Bronchial epithelial cell (primary cell): ENCODE measurements at places on chromosomes 5 and 9.

- DNase-seq: no peak
Observed at GRCh38 chr5:76836585-76836984, 13.2 kb upstream of the S100Z start.

DNA sequence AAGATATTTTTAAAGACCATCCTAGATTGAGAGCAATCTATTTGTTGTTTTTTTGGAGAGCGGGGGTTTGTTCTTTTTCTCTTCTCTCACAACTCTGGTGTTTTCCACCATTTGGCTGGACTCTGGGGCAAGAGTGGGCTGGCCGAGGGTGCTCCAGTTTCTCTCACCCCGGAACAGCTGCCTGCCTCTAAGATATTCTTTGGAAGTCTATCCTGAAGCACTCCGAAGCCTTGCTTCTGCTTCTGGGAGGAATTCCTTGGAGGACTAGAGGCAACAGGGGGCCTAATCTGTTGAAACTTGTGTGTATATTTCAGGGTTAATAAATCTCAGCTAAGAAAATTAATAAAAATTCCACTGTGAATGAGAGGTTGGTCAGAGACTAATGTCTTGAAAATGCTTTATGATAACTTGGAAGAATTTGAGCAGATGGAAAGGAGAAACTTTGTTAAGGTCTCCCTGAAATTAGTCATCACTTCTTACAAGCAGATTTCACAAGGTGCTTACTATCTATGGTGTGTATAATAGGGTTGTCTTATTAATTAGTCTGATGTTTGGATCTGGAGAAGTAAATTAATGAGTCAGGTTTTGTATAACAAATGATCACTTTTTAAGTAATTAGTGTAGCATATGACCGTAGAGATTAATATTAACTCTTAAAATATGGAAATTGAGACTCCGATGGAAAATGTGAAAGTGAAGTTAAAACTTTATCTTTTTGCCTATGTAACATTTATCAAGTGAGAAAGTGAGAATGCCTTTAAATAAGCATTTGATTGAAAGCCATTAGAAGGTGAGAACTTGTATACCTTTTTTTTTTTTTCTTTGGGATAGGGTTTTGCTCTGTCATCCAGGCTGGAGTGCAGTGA is 4.0 kb downstream of the MAN2A1 start:
- peak; percentile 63 for DNase-seq

GRCh38 chr9:91917436-91917835 is 32.6 kb downstream of the ROR2 start:
- DNase-seq: no peak

- DNase-seq: no peak
Observed at GRCh38 chr5:35030426-35031100, 17.2 kb downstream of the AGXT2 start.

- no peak for DNase-seq
Observed at GRCh38 chr9:18759827-18760226, 273.2 kb downstream of the SAXO1 start.

DNA sequence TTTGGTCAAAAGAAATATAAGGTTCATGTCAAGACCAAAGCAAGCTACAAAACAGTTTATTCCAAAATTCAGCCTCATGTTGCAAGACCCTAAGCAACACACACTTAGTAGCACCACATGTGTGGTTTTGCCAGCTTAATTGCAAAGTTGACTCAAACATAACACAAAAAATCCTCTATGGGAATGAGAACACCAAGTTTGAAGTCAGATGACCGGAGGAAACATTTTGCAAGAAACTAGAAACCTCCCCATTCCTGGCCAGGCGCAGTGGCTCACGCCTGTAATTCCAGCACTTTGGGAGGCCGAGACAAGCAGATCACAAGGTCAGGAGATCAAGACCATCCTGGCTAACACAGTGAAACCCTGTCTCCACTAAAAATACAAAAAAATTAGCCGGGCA is 261.8 kb downstream of the EBF1 start:
- no peak for DNase-seq

GRCh38 chr5:37005946-37006540 is 129.5 kb downstream of the NIPBL start:
- peak; percentile 35 for DNase-seq

DNA sequence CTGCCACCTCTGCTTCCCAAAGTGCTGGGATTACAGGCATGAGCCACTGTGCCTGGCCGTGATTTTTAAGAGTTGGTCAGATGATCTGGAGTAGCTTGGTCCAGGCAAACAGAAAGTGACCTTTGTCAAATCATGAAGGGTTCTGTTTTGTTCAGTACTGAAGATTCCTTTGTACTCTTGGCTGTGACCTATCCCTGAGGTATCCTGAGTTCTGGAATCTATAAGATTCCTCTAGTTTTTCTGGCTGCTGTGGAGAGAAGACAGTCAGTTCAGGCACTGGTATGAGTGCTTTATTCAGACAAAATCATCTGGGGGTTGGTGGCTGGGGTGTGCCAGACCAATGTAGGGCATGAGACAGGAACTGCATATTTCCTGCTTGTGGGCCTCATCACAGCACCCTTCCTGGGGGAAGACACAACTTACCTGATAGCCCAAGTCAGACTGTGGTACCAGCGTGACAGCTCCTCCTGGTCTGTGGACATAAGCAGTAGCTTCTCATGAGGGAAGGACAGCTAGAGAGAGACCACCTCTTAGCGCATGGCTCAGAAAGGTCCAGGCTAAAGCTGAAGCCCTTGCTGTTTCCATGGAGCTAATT is 3.1 kb downstream of the ARHGEF39 start:
- no peak for DNase-seq

DNA sequence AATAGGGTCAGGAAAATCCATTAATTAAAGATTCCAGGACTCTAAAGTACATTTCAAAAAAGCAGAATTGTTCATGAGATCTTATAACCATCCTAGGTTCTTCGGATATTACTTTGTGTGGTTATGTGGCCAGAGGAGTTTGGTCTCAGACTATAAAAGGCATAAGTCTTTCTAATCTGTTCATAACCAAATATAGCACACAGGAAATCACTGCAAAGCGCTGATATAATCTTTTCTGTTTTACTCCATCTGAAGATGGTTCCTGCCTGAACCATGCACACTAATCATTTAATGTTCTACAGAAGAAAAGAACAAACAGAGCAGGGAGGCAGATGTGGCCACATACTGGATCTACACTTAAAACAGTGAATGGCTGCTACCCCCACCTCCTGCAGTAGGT is 182.8 kb downstream of the SEMA5A start:
- DNase-seq: no peak

DNA sequence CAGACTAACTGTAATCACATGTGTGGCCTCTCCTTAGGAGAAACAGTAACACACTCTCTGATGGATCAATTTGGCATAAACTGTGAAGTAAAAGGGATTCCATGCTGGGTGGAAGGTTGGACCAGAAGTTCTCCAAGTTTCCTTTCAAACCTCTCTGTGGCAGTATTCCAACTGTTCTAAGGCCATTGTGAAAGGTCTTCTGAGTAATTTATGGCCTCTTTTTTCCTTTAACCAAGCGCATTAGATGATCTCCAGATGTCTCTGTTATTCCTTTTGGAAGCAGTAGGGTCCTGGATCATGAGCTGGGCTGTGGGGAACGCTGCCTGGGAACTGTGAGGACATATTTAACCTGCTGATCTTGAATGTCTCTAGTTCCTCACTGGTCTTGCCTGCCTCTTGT is 80.6 kb upstream of the IL6ST start:
- no peak for DNase-seq

DNA sequence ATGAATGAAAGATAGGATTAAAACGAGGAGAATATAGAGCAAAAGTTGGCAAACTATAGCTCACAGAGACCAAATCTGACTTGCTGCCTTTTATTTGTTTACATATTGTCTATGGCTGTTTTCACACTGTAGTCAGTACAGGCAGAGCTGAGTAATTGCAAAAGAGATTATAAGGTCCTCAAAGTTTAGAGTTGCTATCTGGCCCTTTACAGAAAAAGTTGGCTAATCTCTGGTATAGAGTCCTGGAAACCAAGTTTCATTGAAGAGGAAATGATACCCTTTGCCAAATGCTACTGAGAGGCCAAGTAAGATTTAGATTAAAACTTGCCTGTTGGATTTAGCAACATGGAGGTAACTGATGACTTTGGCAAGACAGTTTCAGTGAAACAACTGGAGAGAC is 36.0 kb downstream of the LYRM7 start:
- DNase-seq: no peak

GRCh38 chr9:131657037-131657377 is 82.9 kb downstream of the RAPGEF1 start:
- no peak for DNase-seq

DNA sequence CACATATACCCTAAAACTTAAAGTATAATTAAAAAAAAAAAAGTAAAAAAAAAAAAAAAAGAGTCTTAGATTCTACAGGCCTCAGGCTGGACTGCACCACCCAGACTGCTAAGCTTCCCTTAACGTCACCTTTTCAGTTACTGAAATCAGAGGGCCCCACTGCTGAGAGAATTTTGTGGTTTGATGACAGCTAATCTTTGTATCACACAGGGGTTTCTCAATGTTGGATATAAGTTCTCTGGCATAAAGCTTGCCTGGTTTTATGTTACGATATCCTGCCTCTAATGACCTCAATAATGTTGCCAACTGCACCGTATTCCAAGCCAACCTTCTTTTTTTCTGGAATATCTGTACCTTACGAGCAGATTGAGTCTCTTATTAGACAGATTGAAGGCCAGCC is 43.1 kb upstream of the C6 start:
- DNase-seq: no peak

- peak; percentile 43 for DNase-seq
Observed at GRCh38 chr5:40678460-40679147, 1.1 kb upstream of the PTGER4 start.

GRCh38 chr9:111356481-111357244 is 26.6 kb upstream of the OR2K2 start:
- DNase-seq: peak; percentile 93

DNA sequence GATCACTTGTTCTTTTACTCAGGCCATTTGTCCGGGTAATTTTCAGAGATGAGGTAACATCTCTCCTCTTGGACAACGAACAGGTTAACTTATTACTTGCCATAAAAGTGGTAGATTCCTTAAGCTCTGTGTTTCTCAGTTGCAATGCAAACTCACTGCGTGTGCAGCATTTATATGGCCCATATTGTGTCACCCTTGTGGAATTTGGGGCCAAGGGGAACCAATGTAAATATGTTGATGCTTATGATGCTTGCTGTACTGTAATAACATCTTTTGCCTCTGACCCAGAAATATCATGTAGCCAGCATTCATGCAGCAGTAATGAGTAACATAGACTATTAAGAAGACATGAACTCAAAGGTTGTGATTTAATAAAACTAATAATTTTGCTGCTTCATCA is 175.8 kb downstream of the ADAMTS6 start:
- no peak for DNase-seq

GRCh38 chr5:142605611-142606010 is 80.3 kb downstream of the FGF1 start:
- no peak for DNase-seq

DNA sequence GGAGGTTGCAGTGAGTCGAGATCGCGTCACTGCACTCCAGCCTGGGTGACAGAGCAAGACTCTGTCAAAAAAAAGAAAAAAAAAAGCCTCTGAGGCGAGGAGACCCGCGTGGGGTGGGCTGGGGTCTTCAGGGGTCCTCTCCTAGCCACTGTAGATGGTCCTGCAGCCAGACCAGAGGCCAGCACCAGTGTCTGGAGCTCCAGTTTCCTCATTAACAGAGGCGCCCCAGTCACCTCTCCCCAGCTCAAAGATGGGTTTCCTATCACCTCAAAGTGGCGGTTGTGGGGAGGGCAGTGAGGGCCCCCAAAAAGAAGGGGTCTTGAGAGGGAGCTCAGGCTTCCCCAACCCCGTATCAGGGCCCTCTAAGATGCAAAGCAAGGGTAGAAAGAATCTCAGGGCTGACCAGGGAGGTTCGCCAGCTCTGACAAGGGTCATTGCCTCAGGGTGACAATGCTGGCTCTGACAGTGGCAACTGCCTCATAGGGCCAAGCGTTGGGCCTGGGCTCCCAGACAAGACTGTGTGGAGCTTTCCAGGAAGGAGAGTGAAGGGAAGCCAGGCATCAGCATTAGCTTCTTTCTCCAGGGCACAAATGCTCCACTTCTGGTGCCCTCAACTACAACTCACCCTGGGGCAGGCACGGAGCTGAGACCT is 15.0 kb downstream of the STK10 start:
- no peak for DNase-seq

DNA sequence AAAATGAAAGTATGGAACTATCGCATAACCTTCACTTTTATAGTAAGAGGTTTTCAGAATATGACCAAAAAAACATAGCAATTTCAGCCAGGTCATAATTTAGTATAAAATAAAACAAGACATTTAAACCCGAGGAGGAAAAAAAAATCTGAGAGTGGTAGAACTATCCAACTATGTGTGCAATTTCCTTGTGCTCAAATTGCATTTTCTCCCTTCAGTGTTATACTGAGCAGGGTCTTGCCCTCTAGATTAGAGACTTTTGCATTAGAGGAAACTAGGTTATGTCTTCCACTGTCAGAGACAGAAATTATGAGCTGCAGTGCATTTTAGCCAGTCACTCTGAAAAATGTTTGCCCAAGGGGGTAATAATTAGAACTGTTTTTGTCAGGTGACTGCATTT is 330.6 kb downstream of the NR2F1-AS1 start:
- DNase-seq: no peak

GRCh38 chr5:137345396-137345795 is 153.7 kb downstream of the SPOCK1 start:
- no peak for DNase-seq

GRCh38 chr5:154049636-154050035 is 10.9 kb downstream of the MFAP3 start:
- DNase-seq: no peak

- DNase-seq: peak; percentile 95
Observed at GRCh38 chr5:59099270-59099994, 516.6 kb downstream of the RAB3C start.

DNA sequence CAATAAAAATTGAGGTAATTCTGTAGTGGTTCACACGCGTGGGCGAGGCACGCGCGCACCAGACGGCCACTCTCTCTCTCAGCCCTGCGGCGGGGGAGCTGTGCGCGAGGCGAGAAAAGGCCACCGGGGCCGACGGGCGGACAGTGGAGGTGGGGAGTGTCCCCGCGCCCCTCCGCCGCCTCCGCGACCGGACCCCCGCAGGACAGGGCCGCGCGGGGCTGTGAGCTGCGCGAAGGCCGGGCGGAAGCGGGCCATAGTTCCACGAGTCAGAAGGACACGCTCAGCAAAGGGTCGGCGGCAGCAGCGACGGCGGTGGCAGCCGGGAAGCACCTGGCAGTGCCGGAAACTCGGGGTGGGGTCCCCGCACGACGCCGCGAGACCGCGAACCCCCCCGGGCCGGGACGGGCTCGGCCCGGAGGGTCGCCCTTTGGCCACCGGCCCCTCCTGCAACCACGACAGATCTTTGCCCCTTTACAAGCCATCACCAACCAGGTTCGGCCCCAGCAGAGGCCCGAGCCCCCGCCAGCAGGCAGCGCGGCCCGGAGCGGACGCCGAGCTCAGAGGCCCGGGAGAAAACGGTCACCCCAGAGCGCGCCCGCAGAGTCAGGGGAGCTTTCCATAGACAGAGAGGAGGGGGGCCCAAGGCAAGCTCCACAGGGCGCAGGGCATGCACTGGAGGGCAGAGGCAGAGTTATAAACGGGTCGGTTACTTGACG is 60.9 kb downstream of the ZNF354C start:
- DNase-seq: no peak

DNA sequence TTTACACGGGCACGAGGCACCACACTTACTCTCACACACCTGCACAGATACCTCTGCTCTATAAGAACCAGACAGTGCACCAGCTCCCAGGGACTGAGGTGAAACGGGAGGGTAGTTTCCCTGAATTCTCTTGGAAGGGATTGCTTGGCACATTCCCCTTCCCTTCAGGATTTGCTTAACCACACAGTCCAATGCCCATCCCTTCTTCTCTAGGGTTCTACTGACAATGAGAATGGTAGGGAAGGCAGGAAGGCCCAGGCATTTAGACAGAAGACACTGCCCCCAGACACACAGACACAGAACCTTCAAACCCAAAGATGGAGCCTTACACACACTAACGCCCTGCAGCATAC is 704 bp upstream of the LHX6 start:
- no peak for DNase-seq
